Uterus (tissue), 4 donors: ENCODE measurements at places on chromosomes 3 and 15. TPM values are rescaled to one million over a fixed set of nuclear protein-coding genes. Genes with fewer than 3 reads are reported as not detected.

DNA sequence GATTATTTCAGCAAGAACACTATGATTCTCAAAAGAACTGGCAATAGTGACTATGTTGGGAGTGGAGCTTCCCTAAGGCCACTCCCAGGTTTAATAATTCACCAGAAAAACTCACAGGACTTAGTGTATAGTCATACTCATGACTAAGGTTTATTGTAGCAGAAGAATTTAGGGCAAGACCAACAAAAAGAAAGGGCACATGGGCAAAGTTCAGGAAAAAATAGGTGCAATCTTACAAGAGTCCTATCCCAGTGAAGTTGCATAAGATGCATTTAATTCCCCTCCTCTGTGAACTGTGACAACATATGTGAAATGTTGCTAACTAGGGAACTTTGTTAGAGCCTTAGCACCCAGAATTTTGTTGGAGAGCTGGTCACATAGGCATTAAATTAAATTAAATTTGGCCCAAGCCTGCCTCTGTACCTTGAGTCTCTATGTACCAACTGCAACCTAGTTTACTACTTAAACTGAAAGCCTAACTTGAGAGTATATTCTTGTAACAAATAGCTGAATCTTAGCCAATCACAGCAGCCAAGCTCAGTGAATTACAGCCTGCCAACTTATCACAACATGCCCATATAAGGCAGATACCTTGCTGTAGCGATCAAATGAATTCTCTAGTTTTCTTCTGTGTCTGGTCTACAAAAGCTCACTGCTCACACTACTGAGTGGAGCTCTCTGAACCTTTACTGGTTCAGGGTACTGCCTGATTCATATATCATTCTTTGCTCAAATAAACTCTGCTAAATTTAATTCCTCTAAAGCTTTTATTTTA lies 386.2 kb upstream of the ARHGEF26 start:
- no peak for DNase-seq
- no peaks in the 10 kb centered on the region for H3K36me3 ChIP-seq
- H3K27me3 ChIP-seq = no peaks in the 10 kb centered on the region
- no peak overlapping the region for H3K4me3 ChIP-seq

GRCh38 chr3:39961230-39961629 lies 151.8 kb downstream of the MYRIP start:
- DNase-seq = no peak
- H3K27ac ChIP-seq = peak overlapping the region; percentile 50
- no peaks in the 10 kb centered on the region for H3K27me3 ChIP-seq
- no peaks in the 10 kb centered on the region for H3K36me3 ChIP-seq
- no peaks in the 10 kb centered on the region for H3K4me1 ChIP-seq

TRPC1 gene
- 59.4 TPM for total RNA-seq

DNA sequence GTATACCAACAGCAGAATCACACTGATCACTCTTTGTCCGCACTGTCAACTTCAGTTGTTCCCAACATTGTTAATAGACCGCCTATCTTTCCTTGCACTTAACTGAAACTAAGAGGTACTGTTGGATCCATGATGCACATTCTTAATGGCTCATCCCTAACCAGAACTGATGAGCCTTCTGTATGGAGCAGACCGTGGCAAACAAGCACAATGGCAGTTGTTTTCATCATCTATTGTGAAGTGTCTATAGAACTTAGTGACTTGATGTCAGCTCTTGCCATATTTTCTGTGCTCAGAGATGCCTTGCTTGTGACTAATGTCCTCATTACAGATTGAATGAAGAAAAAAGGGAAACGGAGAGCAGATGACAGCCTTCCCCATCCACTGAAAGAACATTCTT lies 347.4 kb downstream of the NLGN1 start:
- no peak for DNase-seq
- no peaks in the 10 kb centered on the region for H3K36me3 ChIP-seq
- no peak overlapping the region for H3K4me3 ChIP-seq
- H3K4me1 ChIP-seq = no peaks in the 10 kb centered on the region

GRCh38 chr15:64009798-64010261 lies 36.5 kb downstream of the DAPK2 start:
- H3K4me3 ChIP-seq = no peak overlapping the region
- no peaks in the 10 kb centered on the region for H3K36me3 ChIP-seq
- no peak overlapping the region for H3K27ac ChIP-seq
- DNase-seq = no peak

GRCh38 chr3:148930752-148931151 lies 60.6 kb upstream of the GYG1 start:
- no peak overlapping the region for H3K27ac ChIP-seq
- H3K27me3 ChIP-seq = no peaks in the 10 kb centered on the region
- H3K4me3 ChIP-seq = no peak overlapping the region
- H3K4me1 ChIP-seq = no peaks in the 10 kb centered on the region
- no peaks in the 10 kb centered on the region for H3K36me3 ChIP-seq
- no peak for DNase-seq

- H3K27ac ChIP-seq = no peak overlapping the region
- no peaks in the 10 kb centered on the region for H3K36me3 ChIP-seq
- no peaks in the 10 kb centered on the region for H3K27me3 ChIP-seq
- DNase-seq = no peak
Measured at GRCh38 chr15:40858706-40859105, 14.9 kb downstream of the SPINT1 start.

- H3K36me3 ChIP-seq = no peaks in the 10 kb centered on the region
- no peak for DNase-seq
- no peaks in the 10 kb centered on the region for H3K27me3 ChIP-seq
- H3K27ac ChIP-seq = no peak overlapping the region
- no peak overlapping the region for H3K4me3 ChIP-seq
Measured at GRCh38 chr3:154548341-154548740, 118.4 kb upstream of the GPR149 start.

- H3K27ac ChIP-seq = no peak overlapping the region
- no peaks in the 10 kb centered on the region for H3K36me3 ChIP-seq
- H3K27me3 ChIP-seq = no peaks in the 10 kb centered on the region
- DNase-seq = no peak
- H3K4me3 ChIP-seq = no peak overlapping the region
Measured at GRCh38 chr3:177931346-177931745, 604.9 kb upstream of the KCNMB2 start.

GPR149 gene
- not detected for total RNA-seq

- no peak overlapping the region for H3K27ac ChIP-seq
- no peak overlapping the region for H3K4me3 ChIP-seq
- no peaks in the 10 kb centered on the region for H3K4me1 ChIP-seq
- DNase-seq = no peak
Measured at GRCh38 chr3:62436785-62437184, 63.4 kb upstream of the FEZF2 start.

- H3K4me3 ChIP-seq = no peak overlapping the region
- H3K27ac ChIP-seq = no peak overlapping the region
- no peaks in the 10 kb centered on the region for H3K36me3 ChIP-seq
Measured at GRCh38 chr3:129116482-129116946, 5.1 kb downstream of the RAB43 start.

DNA sequence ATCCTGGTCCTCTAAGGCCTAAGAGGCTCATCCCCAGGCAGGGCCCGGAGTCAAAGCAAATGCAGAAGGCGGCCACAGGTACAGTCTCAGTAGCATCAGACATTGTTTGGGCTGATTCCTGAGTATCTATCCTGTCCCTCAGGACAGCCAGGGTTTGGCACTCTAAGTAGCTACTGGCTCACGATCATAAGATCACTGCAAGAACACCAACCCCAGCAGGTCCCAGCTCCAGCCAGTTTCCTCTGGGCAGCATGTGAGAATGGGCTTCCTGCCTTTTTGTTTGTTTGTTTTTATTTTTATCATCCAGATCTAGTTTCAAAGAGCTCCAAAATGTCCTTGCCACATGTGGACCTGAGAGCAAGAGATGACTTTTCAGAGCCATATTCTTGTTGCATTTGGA lies 32.7 kb downstream of the LRRFIP2 start:
- no peak for DNase-seq
- no peak overlapping the region for H3K4me3 ChIP-seq
- no peaks in the 10 kb centered on the region for H3K27me3 ChIP-seq
- no peaks in the 10 kb centered on the region for H3K36me3 ChIP-seq

SOX14 gene
- not detected for total RNA-seq

- H3K4me1 ChIP-seq = no peaks in the 10 kb centered on the region
- H3K4me3 ChIP-seq = no peak overlapping the region
- H3K27me3 ChIP-seq = no peaks in the 10 kb centered on the region
Measured at GRCh38 chr15:38554354-38554753, 10.3 kb downstream of the RASGRP1 start.
